ENCODE measurements at places on chromosomes 4 and X. TPM values are rescaled to one million over a fixed set of nuclear protein-coding genes. Genes with fewer than 3 reads are reported as not detected.

The HS3ST1 gene
- 1.1 TPM for total RNA-seq

The ARHGEF9 gene
- 10.9 TPM for total RNA-seq

The PDLIM3 gene
- total RNA-seq: 98.6 TPM

The CLDN34 gene
- not detected for total RNA-seq

The RIBC1 gene
- 0.14 TPM for total RNA-seq

The FAM53A gene
- 1.7 TPM for total RNA-seq

The RNF175 gene
- total RNA-seq: not detected

The METAP1 gene
- total RNA-seq: 74.9 TPM

Data from placental pericyte (primary cell).